ENCODE measurements at places on chromosomes 4 and X.

GRCh38 chr4:155367608-155368007 is 9.2 kb downstream of the MAP9 start:
- no peak for DNase-seq

DNA sequence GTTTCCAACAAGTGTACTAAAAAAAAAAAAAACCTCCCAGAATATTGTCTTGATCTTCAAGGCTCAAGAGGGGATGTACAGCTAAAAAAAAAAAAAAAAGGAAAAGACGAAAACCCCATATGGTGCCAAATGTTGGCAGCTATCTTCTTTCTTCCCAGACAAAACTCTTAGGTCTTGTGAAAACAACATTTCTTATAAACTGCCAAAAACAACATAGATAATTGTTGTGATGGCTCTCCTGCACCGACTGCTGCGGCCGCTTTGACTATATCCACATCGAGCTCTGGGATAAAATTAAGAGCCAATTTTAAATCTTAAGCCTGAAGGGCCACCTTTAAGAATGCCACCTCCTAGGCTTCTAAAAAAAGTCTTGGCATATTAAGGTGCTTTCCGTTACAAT is 23.5 kb downstream of the PDGFC start:
- no peak for DNase-seq

- no peak for DNase-seq
Observed at GRCh38 chr4:38958453-38959190, 73.6 kb downstream of the TMEM156 start.

- DNase-seq: no peak
Observed at GRCh38 chr4:14182148-14182547, 554.6 kb upstream of the BOD1L1 start.

- no peak for DNase-seq
Observed at GRCh38 chr4:25826074-25826752, 36.6 kb downstream of the SEL1L3 start.

- no peak for DNase-seq
Observed at GRCh38 chr4:103364083-103364482, 165.9 kb upstream of the CENPE start.

GRCh38 chr4:110854021-110854678 is 231.3 kb upstream of the PITX2 start:
- no peak for DNase-seq

Measured in stimulated activated naive CD4-positive, alpha-beta T cell (primary cell).